WTC11 (cell line): ENCODE measurements at places on chromosomes 12 and 14. TPM values are rescaled to one million over a fixed set of nuclear protein-coding genes. Genes with fewer than 3 reads are reported as not detected.
A peak's percentile ranks its signal among the peaks of the same experiment; 100 is the strongest.

The WASHC3 gene
- 6.0 to 9.9 TPM (median 9.6 TPM) in 3 replicates for total RNA-seq

The ASCL1 gene
- total RNA-seq: 0.07 to 0.14 TPM (median 0.07 TPM) in 3 replicates

The OR6S1 gene
- not detected in 3 replicates for total RNA-seq

The ARHGEF25 gene
- total RNA-seq: 11.9 to 19.0 TPM (median 17.2 TPM) in 3 replicates

The ALG10B gene
- 2.8 to 3.5 TPM (median 3.3 TPM) in 3 replicates for total RNA-seq

The ARMH4 gene
- 11.8 to 12.2 TPM (median 12.1 TPM) in 3 replicates for total RNA-seq

The TAS2R31 gene
- total RNA-seq: 1.2 to 2.0 TPM (median 1.9 TPM) in 3 replicates

The FKBP3 gene
- total RNA-seq: 118 TPM in 3 replicates

DNA sequence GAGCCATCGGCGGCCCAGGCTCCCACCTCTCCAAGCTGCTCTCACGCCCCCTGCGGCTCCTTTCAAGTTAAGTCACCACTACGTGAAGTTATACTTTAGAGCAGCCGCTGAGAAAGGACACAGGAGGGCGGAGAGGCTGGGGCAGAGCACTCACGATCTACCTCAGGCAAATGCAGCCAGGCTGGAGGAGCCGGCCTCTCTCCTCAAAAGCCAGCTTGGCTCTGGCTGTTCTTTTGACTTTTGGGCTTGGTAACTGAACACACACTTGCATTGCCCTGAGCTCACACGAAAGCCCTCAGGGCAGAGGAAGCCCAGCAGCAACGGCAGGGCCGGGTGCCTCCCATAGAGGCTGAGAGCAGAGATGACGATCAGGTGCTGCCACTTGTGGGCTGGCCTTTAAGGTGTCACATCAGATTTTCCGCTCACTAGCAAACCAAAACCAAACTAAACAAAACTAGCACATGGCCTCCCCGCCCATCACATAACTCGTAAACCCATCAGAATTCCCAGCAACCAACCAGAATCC lies 75.2 kb downstream of the PITPNM2 start:
- no peaks in the 10 kb centered on the region for H3K36me3 ChIP-seq
- H3K4me1 ChIP-seq: peaks cover 13% of the 10 kb centered on the region
- H3K27me3 ChIP-seq: no peaks in the 10 kb centered on the region
- no peak overlapping the region for H3K4me3 ChIP-seq
- peak; percentile 71 for DNase-seq

GRCh38 chr12:57110104-57111030 lies 795 bp downstream of the STAT6 start:
- peak overlapping the region; percentile 98 for H3K27ac ChIP-seq
- H3K36me3 ChIP-seq: peaks cover 5% of the 10 kb centered on the region
- H3K4me3 ChIP-seq: peak overlapping the region; percentile 72
- peak; percentile 93 for DNase-seq

- H3K27ac ChIP-seq: no peak overlapping the region
- peaks cover 38% of the 10 kb centered on the region for H3K36me3 ChIP-seq
- no peak for DNase-seq
- H3K27me3 ChIP-seq: no peaks in the 10 kb centered on the region
- no peak overlapping the region for H3K4me3 ChIP-seq
- H3K4me1 ChIP-seq: peaks cover 4% of the 10 kb centered on the region; the same call in 1 of the 2 replicates
These were observed 36.0 kb downstream of the PPTC7 start for GRCh38 chr12:110547090-110547489.

DNA sequence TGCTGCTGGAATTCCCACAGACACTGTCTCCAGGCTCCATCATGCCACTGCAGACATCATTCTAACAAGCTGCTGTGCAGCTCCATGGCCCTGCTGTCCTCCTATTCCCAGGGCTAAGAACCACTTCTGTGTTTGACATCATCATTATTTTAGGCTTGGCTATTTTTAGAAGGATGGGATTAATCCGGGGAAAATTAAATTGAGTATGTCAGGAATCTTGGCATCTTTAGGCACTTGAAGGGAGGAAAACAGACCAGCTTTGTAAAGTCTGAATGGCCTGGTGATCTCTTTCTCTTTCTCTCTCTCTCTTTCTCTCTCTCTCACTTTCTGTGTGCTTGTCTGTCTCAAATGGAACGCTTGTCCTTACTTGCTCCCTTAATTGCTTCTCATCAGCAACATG lies 568.3 kb upstream of the FLRT2 start:
- peaks cover 18% of the 10 kb centered on the region for H3K36me3 ChIP-seq
- H3K27ac ChIP-seq: peak overlapping the region; percentile 15; the same call in 1 of the 2 replicates
- no peak for DNase-seq
- H3K4me1 ChIP-seq: peaks cover 27% of the 10 kb centered on the region

DNA sequence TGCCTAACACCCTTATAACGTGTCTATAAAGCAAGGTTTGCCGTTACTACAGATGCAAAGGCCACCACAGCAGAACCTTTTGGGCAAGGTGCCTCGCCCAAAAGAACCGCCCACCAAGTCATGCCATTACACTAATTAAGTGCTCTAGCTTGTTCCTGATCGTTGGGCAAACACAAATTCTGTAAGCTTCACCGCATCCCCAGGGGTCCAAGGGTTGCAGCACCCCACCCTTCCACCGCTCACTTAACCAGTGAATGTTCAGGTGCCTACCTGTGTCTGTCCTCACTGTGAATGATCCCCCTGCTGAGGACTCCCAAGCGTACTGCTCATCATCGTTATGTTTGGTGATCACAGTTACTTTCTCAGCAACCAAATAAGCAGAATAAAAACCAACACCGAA lies 1.4 kb downstream of the HSP90AA1 start:
- no peak for DNase-seq
- H3K4me1 ChIP-seq: peaks cover 53% of the 10 kb centered on the region
- H3K4me3 ChIP-seq: peak overlapping the region; percentile 97
- H3K27me3 ChIP-seq: no peaks in the 10 kb centered on the region
- H3K27ac ChIP-seq: peak overlapping the region; percentile 96
